COR-L47 (cell line): ENCODE measurements at places on chromosomes 6 and 20.

GRCh38 chr6:140677781-140678528 lies 1303.5 kb upstream of the CITED2 start:
- no peak for DNase-seq

- DNase-seq = no peak
Measured at GRCh38 chr6:45814772-45815171, 200.9 kb downstream of the CLIC5 start.

- peak; percentile 24 for DNase-seq
Measured at GRCh38 chr6:156848533-156848932, 71.4 kb downstream of the ARID1B start.

- DNase-seq = peak; percentile 36
Measured at GRCh38 chr6:33851959-33852358, 48.2 kb upstream of the MLN start.

DNA sequence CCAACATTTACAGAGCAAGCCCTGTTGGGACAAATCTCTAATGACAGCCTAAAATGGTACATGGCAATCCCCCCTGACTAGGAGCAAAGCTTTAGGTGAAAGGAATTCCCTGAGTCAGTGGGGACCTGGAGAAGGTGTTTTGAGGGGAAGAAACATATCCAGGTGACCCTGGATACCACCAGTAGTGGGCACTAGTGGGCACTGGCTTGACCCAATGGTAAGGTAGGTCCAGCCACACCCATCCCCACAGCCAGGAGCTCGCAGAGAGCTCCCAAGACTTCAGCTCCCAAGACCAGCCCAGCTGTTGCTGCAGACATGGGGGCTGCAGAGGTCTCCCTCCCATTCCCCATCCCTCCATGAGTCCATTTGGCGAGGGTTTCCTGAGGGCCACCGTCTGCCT lies 19.5 kb downstream of the GRM4 start:
- DNase-seq = no peak

DNA sequence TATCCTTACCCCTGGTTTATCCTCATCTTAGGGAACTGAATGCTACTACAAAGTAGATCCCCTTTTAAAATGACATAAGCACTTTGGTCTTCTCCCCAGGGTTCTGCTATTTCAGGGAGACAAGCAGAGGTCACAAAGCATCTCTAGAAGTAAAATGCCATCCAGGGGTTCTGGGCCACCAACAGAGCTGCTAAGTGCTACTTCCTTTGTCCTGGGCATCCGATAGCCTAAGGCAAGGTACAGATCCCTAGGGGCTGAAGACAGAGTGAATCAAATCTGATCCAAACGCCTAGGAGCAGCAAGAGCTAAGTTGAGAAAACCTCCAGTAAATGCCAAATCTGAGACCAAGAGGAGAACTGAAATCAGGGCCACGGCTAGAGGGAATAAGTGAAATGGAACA lies 161.2 kb downstream of the PTPRT start:
- DNase-seq = no peak

DNA sequence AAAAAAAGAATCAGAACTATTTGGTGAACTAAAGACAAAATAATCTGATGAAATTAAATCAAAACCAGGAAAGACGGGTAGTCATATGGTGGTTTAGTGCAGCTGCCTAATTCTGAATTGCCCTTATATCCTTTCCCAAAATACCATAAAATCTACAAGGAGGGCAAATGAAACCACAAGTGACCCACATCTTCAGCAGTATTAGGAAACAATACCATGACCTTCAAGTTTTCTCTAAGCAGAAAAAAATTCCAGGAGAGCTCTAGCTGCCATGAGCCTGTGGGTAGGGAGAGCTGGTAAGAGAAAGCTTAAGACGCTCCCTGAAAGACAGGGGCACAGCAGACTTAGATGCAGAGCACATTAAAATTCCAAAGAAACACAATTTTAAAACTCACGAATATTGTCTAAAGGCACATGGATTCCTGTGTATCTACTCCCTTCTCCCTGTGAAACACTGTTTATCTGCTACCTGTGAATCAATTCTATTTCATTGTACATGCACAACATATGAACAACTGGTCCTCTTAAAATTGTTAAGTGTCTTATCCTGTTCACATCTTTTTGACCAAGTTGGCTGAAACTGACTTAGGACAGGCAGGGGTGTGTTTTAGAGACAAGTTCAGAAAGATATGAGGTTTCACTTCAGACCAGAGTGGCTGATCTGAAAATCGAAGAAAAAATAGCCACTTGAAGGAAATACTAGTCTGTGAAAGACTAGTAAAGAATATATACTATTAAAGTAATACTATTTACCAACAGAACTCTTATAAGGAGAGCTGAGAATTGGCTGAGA lies 153.6 kb upstream of the SHLD1 start:
- DNase-seq = no peak

DNA sequence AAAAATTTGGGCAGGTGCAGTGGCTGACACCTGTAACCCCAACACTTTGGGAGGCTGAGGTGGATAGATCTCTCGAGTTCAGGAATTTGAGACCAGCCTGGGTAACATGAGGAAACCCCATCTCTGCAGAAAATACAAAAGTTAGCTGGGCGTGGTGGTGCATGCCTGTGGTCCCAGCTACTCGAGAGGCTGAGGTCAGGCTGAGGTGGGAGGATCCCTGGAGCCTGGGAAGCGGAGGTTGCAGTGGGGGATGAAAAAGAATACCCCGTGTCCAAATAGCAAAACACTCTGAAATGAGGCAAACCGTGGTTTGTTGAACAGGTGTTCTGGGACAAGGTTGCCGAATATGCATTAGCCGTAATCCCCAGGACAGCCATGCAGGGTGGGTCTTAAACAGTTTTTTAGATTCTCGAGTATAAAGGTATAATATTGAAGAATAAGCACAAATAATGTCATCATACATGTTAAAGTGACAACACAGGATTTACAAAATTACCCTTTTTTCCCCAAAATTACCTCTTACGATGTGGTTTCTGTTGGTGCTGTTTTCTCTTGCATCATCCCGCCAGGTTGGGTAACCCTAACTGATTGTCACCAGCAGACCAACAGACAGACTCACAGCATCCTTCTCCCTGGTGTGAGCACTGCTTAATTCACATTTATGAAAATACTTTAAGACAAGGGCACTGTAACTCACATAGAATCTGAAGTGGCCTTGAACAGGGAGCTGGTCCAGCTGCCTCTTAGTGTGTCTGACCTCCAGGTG lies 9.1 kb downstream of the DNAJC5 start:
- no peak for DNase-seq

- DNase-seq = no peak
Measured at GRCh38 chr6:33383427-33384185, 8.0 kb upstream of the KIFC1 start.

- DNase-seq = no peak
Measured at GRCh38 chr6:105932440-105932839, 153.7 kb upstream of the PRDM1 start.

DNA sequence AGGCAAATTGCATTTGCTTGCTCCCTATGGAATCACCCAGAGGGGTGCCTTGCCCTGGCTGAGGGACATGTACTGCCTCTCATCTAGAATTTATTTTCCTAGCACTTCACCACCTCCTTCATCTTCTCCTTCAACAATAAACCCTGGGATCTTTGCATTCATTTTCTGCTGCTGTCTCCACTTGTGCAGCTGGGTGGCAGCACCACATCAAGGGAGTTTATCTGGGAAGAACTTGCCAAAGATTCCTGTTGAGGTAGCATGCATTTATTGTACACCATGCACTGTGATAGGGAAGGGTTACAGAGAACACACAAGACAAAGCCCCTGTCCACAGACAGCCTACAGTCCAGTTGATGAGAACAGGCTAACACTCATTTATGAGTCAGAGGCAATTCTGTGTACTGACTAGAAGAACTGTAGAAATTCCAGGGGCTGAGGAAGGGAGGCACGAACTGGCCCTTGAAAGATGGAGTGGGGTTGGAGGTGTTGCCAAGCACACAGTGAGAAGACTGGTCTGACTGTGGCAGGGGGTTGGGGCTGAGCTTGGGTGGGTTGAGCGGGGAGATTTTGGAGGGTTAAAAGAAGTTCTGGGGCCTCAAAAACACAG lies 17.5 kb downstream of the C20orf173 start:
- no peak for DNase-seq

- DNase-seq = no peak
Measured at GRCh38 chr6:8180327-8181159, 78.2 kb upstream of the EEF1E1 start.

GRCh38 chr6:137777687-137778075 lies 89.4 kb upstream of the TNFAIP3 start:
- no peak for DNase-seq

- no peak for DNase-seq
Measured at GRCh38 chr20:39009348-39009747, 47.2 kb downstream of the DHX35 start.

GRCh38 chr6:140636271-140636907 lies 1261.9 kb upstream of the CITED2 start:
- DNase-seq = no peak

DNA sequence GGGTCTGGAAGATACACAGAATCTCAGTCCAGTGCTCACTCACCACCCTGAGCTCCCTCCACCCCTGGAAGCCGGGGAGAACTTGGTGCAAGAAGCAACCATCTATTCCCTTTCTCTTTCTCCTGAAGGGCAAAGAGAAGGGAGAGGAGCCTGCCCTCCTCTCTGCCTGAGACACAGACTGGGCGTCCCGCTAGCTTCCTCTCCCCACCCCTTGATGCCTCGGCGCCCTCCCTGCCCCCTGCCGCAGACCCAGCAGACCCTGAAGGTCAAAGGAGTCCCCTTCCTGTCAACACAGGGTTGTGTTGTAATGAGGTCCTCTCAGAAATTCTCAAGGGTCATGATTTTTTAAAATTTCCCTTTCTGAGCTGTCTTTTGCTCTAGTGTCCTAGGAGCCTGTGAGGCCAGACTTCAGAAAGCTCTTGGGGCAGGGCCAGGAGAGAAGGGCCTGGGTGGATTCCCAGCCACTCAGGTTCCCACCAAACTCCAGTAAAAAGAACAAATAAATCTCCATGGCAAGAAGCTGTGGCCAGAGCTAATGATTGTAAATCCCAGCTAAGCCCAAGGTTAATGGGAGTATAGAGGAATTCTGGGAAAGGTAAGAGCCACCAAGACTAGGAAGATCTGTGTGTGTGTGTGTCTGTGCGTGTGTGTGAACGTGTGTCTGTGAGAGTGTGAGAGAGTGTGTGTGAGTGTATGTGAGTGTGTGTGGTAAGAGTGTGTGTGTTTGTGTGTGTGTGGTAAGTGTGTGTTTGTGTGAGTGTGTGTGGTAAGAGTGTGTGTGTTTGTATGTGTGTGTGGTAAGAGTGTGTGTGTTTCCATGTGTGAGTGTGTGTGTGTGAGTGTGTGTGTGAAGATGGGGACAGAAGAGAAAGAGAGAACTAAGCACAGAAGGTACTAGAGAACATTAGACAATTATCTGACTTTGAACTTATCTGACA lies 1.1 kb upstream of the JPH2 start:
- DNase-seq = no peak

- DNase-seq = no peak
Measured at GRCh38 chr6:71347119-71347518, 58.5 kb downstream of the OGFRL1 start.

- no peak for DNase-seq
Measured at GRCh38 chr6:17927705-17928104, 59.7 kb downstream of the KIF13A start.

DNA sequence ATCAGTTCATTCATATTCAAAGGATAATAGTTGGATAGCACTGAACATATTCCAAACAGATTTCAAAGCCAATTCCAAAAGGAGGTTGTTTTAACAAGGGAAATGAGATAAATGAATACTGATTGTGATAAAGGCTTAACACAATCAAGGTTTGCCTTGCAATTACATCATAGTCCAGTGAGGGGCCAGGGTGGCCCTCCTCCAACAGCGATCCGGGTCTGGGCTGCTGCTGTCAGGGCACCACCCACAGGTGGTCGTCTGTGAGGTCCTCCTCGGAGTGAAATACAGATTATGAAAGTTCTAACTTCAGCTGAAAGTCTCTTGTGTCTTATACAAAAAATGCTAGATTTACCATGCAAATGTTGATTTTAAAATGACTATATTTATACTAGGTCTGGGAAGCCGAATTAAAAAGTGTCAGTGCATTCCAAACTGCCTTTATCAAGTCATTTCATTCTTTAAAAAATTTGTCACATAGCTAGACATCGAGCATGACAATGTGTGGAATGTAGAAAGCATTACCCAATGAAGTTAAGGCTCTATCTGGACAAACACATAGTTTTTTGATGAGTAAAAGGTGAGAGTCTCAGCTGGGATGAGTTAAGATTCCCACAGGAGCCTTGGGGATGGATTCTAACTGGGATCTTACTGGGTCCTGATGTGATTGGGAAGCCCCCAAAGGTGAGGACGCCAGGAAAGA lies 65.9 kb upstream of the SLC22A23 start:
- no peak for DNase-seq

DNA sequence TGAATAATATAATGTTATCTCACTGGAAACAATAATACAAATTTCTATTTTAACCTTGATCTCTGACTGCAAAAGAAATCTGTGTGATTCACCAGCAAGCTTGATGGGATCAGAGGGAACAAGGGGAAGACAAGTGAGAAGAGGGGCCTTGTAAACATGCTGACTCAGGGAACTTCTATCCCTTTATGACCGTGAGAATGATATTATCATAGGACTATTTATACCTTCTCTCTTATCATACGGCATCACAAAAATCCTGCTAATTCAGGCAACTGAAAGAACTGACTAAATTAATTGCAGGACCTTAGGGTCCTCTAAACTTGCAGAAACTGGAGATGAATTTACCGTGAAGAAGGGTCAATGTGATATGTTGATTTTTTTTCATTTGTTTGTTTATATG lies 173.3 kb downstream of the PTPRK start:
- DNase-seq = no peak

GRCh38 chr6:168095716-168096250 lies 16.8 kb upstream of the FRMD1 start:
- no peak for DNase-seq

- no peak for DNase-seq
Measured at GRCh38 chr6:79984261-79984660, 20.2 kb upstream of the TTK start.

DNA sequence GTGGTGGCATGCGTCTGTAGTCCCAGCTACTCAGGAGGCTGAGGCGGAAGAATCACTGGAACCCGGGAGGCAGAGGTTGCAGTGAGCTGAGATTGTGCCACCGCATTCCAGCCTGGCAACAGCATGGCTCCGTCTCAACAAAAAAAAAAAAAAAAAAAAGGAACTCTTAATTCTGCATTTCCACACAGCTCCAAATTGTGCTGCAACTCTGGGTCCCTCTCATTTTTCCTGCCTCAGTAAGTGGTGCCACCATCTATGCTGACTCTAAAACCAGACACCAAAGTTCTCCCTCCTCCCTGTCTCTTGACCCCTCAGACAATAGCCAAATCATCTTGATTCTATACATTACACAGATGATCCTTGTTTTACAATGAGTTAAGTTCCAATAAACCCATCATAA lies 133.9 kb downstream of the BTBD9 start:
- DNase-seq = no peak

DNA sequence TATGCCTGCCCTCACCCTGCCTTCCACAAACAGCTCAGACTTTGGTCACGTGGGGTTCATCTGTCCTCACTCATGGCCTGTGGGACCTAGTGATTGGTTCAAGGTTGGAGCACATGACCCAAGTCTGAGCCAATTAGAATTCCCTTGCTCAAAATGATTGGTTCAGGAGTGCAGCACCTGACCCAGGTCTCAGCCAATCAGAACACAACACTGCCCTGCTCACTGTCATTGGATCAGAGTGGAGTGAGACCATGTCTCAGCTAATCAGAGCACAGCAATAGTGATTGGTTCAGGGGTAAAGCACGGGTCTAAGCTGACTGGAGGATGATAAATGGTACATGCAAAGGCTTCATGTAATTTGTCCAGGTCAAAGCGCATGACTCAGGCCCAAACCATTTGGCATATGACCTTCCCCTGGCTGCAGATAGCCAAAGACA lies 102.2 kb downstream of the PREX1 start:
- DNase-seq = no peak
